Heart right ventricle (tissue), 16 donors: ENCODE measurements at places on chromosomes 1 and 21.

GRCh38 chr1:184387476-184388318 lies 868 bp downstream of the C1orf21 start:
- peak; percentile 58 for DNase-seq

DNA sequence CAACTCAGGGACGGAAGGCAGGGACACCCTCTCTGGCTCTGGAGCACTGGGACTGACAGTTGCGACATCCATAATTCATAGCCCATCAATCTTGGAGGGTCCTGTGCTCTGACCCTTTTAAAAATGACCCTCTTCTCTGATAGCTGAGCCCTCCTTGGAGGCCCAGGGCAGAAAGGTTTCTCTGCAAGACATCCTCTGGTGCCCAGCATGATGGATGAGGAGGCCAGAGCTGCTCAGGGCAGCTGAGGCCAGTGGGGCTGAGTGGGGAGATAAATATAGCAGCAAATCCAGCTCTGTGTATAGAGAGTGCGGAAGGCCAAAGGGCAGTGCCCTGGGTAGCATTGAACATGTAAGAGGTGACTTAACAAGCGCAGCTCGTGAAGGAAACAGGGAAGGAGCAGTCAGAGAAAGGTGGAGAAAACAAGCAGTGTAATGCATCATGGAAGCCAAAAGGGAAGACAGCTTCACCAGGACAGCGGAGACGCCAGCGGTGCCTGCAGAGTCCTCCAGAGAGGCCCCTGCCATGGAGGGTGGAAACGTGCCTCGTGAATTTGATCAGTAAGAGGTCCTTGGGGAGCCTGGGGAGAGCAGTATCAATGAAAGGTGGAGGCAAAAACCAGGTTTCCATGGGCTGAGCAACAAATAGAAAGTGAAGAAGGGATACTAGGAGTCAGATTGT lies 50.4 kb upstream of the FMOD start:
- no peak for DNase-seq

DNA sequence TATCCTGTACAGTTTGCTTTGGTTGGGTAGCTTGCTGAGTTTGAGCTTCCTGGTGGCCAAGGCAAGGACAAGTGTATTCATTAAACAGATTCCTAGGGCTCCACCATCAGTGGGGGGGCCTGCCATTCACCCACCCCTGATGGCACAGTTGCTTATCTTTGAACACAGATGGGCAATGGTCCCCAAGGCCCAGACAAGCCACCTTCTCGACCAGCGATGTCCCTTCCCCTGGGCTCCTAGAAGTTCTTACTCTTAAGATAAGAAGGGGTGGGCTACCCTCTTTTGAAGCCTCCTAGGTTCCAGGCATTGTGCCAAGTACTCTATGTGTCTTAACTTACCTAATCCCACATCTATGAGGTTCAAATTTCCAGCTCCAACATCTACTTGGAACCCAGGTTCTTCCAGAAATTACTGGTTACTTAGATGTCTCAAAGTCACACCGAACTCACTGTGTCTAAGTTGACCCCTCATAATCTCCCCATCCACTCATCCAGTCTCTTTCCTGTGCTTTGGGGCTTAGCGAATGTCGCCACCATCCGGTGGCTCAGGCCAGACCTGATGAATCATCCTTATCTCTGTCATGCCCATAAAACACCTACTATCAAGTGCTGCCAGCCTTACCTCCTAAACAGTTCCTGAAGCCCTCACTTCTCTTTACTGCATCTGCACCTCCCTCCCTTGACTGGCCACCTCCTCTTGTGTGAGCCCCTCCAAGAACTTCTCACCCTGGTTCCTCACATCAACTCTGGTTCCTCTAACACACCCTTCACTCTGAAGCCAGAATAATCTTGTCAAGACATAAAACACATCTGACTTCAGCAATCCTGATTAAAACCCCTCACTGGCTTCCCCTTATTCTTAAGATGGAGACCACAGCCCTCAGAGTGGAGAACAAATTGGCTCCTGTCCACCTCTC lies 50.1 kb downstream of the KLHDC7A start:
- no peak for DNase-seq

- no peak for DNase-seq
Measured at GRCh38 chr1:117877823-117878222, 51.6 kb downstream of the GDAP2 start.

- no peak for DNase-seq
Measured at GRCh38 chr1:238384381-238384780, 493.7 kb upstream of the ZP4 start.

GRCh38 chr1:155499953-155500639 lies 62.5 kb downstream of the ASH1L start:
- no peak for DNase-seq

DNA sequence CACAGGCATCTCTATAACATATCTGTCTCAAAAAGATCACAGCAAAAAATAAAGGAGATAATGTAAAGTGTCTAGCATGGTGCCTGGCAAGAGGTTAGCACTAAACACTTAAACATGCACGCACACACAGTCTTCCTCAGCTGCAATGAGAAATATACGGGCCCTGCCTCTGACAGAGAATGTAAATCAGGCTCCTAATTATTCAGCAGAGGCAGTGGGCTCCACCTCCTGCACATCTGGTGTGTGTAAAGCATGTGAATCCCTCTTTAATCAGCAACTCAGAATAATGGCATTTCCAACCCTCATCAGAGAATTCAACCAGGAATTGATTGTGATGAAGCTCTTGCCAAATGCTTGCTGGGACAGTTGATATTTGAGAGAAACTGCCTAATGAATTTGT lies 85.6 kb upstream of the KCNA3 start:
- no peak for DNase-seq

DNA sequence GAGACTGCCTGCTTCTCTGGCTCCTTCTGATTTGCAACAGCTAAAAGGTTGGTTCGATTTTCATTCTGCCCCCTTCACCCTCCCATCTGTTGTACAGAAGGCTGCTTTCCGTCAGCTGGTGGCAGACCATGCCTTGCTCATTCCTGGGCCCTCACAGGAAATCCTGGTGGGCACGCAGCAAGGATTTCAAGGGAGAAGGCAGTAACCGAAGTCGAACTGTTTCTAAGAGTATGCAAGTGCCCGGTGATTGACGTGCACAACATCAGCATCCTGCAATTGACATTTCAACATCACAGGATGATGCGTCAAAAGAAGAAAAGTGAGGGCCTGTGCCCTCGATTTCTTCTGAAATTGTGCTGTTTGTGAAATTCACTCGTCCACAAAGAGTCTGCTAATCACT lies 83.8 kb downstream of the PLPP3 start:
- no peak for DNase-seq

- no peak for DNase-seq
Measured at GRCh38 chr1:10561955-10562354, 87.2 kb downstream of the PEX14 start.

DNA sequence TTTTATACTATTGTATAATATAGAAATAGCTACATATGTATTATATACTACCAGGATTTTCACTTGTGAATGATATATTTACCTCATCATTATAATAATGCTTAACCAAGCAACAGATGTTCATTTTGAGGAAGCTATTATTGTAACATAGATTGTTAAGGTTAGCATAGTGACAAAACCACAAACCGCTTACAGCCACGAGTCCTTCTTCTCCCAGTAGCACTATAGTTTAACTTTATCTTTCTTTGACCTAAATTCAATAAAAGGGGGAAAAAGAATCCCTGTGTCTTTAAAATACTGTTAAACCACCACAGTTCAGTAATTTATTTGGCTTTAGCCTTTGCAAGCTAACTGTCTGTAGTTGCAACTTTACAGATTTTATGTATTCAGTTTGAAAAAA lies 1039.4 kb upstream of the B3GALT2 start:
- no peak for DNase-seq

DNA sequence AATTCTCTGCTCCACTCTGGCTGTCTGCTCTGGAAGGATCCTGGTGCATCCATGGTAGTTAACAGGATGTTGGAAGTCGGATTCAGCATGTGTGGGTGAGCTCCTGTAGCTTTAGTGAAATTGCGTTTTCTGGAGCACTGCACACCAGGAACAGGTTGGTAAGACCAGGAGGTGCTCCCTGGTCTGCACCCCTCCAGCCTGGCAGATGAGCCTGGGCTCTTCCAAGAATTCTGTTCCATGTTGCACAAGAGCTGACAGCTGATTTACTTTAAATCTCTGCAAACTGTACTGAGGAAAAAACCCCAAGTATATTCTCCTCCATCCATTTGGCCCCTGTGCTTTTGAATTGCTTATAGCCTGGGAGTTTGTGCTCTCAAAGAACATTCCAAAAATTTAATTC lies 33.7 kb downstream of the KCNK1 start:
- no peak for DNase-seq

GRCh38 chr1:33263890-33264504 lies 7.7 kb downstream of the ZNF362 start:
- no peak for DNase-seq

GRCh38 chr1:174118751-174119150 lies 40.6 kb upstream of the RABGAP1L start:
- DNase-seq, result no peak

DNA sequence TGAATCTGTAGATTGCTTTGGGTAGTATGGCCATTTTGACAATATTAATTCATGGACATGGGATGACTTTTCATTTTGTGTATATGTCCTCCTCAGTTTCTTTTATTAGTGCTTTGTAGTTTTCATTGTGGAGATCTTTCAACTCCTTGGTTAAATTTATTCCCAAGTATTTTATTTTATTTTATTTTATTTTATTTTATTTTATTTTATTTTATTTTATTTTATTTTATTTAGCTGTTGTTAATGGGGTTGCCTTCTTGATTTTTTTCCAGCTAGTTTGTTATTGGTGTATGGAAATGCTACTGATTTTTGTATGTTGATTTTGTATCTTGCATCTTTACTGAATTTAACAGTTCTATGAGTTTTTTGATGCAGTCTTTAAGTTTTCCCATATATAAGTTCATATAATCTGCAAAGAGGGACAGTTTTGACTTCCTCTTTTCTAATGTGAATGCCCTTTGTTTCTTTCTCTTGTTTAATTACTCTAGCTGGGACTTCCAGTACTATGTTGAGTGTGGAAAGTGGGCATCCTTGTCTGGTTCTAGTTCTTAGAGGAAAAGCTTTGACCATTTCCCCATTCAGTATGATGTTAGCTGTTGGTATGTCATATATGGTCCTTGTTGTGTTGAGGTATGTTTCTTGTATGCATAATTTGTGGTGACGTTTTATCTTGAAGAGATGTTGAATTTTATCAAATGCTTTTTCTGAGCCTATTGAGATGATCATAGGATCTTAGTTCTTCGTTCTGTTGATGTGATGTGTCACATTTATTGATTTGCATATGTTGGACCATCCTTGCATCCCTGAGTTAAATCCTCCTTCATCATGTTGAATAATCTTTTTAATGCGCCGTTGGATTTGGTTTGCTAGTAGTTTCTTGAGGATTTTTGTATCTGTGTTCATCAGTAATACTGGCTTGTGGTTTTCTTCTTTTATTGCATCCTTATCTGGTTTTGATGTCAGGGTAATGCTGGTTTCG lies 14.3 kb downstream of the CEPT1 start:
- DNase-seq, result no peak

GRCh38 chr1:25668931-25669573 lies 52.5 kb downstream of the MAN1C1 start:
- no peak for DNase-seq

GRCh38 chr1:53341961-53342707 lies 14.3 kb upstream of the LRP8 start:
- no peak for DNase-seq

- no peak for DNase-seq
Measured at GRCh38 chr1:204262506-204263253, 48.9 kb upstream of the GOLT1A start.

DNA sequence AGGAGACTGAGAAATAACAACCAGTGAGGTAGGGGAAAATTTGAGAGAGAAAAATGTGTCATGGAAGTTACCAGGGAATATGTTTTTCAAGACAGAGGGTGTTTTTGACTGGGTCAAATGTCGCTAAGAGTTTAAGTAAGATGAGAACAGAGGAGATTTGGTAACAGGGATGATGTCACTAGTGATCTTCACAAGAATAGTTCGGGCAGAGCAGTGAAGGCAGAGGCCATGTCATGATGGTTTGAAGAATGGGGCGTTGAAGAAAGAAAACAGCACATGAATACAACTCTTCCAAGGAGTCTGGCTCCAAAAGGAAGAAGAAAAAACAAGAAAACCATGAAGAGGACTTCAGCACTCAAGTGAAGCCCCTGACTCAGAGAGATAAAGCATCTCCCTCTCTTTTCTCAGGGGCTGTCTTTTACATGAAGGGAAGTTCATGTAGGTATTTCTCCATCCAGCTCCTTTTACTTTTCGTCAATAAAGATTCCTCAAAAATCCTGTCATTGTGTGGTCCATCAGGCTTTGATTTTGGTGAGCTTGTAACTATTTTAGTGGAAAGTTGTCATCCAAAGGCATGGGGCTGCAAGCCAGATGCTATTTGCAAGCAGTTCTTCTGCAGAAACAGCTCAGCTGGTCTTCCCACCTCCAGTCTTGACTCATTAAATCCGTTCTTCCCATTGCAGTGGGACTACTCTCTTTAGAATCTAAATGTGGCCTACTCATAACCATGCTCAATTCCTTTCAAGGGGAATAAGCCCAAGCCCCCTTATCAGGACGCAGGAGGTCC lies 397.3 kb downstream of the LMX1A start:
- DNase-seq, result no peak

DNA sequence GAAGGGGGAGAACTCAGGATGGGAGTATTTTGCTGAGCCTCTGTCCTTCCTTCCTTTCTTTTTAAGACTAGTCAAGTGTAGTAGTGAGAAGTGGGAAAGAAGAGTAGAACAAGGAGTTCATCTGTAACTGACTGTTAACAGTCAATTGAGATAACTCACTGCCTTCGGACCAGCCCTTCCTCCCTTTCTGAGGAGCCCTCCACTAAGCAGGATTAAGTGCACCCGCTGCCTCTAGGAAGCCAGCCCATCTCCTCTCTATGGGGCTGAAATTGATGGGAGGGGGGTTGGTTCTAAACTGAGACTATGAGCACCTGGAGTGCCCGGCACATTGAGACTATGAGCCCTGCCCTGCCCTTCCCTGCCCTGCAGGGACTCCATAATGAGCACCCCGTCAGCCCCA lies 72.7 kb upstream of the TINAGL1 start:
- DNase-seq, result no peak

DNA sequence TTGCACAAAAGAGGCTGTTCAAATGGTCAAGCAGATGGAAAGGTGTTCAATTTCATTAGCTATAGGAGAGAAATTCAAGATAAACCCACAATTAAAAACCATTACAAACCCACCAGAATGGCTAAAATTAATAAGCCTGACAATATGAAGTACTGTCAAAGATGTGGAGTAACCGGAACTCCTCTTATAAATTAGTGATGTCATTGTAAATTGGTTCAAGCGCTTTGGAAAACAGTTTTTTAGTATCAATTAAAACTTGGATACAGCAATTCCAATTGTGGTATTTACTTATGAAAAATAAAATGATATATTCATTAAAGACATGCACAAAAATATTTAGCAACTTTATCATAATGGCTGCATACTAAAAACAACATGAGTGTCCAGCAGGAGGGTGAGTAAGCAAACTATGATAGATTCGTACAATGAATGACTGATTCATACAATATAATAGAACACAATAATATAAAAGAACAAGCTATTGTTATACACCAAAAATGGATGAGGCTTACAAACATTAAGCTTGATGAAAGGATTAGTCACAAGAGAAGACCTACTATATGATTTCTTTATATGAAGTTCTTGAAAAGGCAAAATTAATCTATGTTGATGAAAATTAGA lies 38.4 kb upstream of the FGGY start:
- DNase-seq, result no peak
